ENCODE measurements at places on chromosomes 13 and 19. TPM values are rescaled to one million over a fixed set of nuclear protein-coding genes. Genes with fewer than 3 reads are reported as not detected.

ERICH6B gene
- total RNA-seq = not detected

CLEC17A gene
- under 0.01 TPM for total RNA-seq

ZNF558 gene
- 25.2 TPM for total RNA-seq

APOE gene
- total RNA-seq = 4.1 TPM

LMTK3 gene
- 0.15 TPM for total RNA-seq

CEACAM19 gene
- total RNA-seq = 2.6 TPM

TEKTIP1 gene
- total RNA-seq = not detected
